ENCODE measurements at places on chromosomes 12 and 14.

DNA sequence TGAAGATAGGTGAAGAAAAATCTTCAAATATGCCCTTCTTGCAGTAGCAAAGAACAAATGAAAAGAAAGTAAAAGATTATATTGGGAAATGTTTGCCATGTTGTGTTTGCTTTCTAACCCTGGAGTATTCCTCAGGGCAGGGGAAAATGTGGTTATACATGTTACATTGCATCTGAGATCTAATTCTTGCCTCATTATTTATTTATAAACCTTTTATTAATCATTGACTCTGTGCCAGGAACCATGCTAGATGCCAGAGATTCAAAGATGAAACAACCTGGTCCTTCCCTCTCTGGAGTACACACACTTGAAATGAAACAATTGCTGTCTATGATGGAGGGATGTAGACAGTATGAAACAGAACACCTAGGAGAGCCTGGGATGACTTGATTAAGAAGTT lies 128.1 kb upstream of the HMGA2 start:
- no peak for DNase-seq

DNA sequence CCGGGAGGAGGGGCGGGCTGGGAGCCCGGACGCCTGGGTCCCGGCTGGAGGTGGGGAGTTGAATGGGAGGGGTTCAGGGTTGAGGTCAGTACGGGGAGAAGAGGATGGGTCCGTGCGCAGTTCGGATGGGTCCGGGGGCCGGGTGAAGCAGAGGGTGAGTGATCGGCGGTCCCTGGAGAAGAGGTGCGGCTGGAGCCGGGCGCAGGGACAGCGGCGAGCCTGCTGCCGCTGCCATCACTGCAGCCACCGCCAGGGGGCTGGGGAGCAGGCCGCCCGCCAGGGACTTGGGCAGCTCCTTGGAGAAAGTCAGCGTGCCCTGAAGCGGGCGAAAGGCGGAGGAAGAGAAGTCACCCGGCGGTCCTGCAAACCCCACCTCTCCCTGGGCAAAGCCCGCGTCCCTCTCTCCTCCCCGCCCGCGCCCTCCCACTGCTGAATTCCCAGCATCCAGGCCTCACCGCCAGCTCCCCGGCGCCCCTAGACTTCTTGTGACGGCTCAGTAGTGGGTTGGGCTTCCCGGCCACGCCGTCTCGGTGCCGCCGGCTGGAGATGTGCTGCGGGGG lies 6.0 kb upstream of the GPR84 start:
- DNase-seq: no peak

- no peak for DNase-seq
Observed at GRCh38 chr12:71846322-71846940, 6.9 kb downstream of the TBC1D15 start.

GRCh38 chr12:32196250-32197198 lies 89.9 kb downstream of the BICD1 start:
- no peak for DNase-seq

DNA sequence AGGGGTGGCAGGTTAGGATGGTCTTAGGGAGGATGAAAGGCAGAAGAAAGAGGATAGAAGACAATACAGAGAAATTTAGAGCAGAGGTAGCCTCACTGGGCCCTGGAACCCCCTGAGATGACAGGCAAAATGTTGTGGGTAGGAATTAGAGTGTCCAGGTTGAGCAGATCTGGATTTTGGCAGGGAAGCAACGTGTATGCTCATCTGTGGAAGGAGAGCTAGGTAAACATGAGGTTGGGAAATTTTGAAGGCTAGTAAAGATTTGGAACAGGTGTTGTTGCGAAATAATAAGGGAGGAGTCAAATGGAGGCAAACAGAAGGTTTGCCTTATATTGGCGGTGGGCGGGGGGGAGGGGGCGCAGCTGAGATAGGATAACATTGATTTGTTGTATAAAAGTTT lies 5.3 kb downstream of the HSD17B6 start:
- DNase-seq: no peak

DNA sequence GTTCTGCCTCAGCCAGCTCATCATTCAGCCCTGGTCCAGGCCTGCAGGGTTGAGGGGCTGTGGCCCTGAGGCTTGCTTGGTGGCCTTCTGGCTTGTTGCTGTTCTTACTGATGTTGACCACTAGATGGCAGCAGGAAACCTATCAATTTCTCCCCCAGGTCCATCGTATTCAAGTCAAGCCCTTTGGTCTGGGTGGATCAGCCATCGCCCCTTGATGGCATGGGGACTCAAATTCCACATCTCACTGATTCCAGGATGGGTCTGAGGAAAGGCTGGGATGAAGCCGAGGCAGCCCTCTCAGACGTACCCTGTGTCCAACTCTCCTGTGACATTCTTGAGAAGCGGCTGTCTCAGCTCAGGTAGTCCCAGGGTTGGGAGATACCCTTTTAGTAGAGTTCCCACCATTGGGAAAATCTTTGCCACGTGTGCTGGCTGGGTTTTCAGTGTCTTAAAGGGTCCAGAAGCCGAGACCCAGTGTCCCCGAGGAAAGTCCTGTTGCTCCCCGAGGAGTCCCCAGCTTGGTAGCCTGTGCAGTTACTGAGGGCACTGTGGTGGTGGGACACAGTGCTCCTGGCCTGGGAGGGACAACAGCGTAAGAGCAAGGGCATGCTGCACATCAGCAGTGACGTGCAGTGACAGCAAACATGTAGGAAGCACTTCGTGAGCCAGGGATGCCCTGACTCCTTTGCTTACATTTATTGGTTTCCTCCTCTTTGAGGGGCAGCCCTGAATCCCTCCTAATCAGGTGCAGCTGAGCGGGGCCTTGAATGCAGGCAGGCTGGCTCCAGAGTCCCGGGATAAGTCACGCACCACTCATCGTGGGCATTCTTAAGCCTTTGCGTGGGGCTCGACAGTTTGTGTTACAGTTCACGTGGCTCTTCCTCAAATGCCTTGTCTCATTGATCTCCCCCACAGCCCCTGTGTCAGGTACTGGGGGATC lies 58.6 kb downstream of the TSPAN9 start:
- no peak for DNase-seq

GRCh38 chr14:61203081-61203753 lies 77.9 kb downstream of the TMEM30B start:
- DNase-seq: no peak

- no peak for DNase-seq
Observed at GRCh38 chr14:100828031-100828769, 2.3 kb downstream of the MEG3 start.

DNA sequence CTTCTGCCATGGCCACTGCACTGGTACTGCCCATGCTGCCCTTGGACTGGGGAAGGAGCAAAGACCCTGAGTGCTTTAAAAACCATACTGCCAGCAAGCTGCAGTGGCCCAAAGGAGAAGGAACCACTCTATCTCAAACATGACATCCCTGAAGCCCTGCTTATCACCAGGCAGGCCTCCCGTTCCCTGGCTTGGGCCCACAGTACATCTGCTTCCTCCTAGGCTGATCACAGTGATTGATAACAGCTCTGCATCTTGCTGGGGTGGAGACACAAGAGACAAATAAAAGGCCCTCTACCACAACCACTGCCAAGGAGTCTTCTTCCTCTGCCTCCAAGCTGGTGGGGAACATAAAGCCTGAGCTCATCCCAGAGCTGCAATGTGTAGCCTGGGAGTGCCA lies 567.5 kb downstream of the TRHDE start:
- DNase-seq: no peak

DNA sequence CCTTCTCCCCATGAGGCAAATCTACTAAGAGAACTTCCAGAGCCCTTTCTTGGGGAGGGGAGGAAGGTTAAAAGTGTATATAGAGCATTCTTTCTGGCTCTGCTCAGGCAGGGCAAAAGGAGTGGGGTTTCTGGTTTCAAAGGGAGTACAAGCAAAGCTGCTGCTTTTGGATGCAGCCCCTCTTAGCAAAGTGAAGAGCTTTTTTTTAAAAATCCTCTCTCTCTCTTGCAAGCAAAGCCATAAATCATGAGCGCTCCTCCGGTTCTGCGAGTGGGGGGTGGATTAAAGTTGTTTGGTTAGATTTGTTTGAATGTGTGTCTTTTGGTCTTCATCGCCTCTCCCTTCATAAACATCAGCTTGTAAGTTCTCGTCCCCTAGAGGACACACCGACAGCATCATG lies 546.6 kb upstream of the TBX3 start:
- peak; percentile 33 for DNase-seq

GRCh38 chr12:94550964-94551363 lies 91.3 kb upstream of the CEP83 start:
- no peak for DNase-seq

DNA sequence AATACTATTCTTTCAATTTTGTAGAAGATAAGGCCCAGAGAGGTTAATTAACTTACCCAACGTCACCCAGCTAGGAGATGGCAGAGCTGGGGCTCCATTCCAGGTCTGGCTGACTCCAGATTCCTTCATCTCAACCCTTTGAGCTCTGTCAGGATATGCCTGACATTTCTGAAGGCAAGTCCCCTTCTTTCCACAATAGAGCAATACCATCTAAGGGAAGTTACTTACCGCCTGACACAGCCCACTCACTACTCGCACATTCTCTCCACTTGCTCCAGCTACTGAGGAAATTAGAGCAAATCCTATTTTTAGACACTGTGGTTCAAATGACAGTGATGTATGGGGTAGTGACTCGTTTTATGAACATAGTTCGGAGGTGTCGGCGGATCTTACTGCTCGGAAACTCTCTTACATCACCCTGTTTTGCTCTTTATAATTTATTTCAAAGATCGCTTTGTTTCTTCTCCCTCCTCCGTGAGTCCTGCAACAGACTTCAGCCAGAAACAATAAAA lies 2.0 kb upstream of the WSCD2 start:
- DNase-seq: no peak

GRCh38 chr12:110972866-110973265 lies 52.5 kb upstream of the MYL2 start:
- DNase-seq: no peak

DNA sequence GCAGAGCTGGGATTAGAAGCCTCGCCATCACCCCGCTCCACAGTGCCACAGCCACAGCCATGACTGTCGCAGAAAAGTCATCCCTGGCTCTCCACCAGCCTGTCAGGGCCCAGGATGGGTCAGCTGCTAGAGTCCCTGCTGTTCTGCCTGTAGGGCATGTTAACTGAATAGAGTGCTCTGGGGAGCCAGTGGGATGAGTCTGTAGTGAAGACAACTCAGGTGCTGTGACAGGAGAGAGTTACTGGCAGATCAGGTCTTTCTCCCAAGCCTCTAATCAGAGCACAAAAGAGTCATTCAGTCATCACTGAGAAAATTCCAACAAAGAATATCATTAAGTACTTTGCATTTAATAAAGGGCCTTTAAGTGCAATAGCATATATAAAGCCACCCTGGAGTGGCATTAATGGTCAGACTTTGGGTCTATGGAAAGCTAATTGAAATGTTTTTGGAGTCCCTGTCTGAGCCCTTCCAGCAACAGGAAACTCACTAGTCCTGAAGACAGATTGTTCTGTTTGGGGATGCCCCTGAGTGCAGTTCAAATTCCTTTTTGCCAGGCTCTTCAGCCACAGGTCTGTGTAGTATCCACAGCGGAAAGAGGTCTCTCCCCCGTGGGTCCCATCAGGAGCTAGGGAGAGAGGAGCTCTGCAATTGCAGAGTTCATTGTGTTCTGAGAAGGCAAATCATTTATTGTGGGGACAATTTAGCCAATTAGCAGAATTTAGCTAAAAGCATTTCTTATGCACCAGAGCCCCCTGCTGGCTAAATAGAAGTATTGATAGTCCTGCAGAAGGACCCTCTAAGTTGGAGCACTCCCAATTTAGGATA lies 45.2 kb upstream of the C14orf132 start:
- DNase-seq: peak; percentile 29

DNA sequence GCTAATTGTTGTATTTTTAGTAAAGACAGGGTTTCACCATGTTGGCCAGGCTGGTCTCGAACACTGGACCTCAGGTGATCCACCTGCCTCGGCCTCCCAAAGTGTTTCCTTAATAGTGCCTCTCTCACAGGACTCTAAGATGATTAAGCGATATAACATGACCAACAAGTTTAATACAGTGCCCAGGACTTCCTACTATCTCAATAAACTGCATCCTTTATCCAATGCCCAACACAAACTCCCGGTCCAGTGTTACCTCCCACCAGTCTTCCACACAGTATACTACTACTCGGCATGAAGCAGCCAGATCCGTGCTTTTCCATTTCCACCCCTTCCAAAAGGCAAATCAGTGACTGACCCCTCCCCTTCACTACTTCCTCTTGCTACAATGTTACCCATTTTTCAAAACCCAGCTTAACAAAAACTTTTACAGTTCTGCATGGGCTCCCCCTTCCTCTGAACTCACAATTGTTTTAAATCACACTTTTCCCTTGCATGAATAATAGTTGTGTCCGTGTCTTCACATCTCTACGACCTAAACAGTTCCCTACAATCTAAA lies 900 bp downstream of the NOP2 start:
- no peak for DNase-seq

DNA sequence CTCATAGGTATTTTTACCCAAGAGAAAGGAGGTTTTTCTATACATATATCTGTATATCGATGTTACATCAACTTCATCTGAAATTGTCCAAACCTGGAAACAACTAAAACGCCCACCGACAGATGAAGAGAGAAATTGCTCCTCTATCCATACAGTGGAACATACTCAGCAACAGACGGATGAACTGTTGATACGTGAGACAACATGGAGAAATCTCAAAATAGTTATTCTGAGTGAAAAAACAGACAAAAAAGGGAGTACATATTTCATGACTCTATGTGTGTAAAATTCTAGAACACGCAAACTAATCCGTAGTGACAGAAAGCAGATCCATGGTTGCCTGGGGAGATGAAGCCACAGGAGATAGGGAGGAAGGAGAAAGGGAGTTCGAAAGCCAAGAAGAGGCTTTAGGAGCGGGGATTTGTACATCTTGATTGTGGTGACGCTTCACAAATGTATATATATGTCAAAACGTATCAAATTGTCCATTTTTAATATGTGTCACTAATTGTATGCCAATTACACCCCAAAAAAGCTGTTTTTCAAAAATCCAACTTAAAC lies 37.6 kb upstream of the C14orf180 start:
- DNase-seq: no peak

- DNase-seq: no peak
Observed at GRCh38 chr12:68435816-68436215, 103.7 kb upstream of the MDM1 start.

GRCh38 chr14:76133103-76133502 lies 18.6 kb upstream of the GPATCH2L start:
- peak; percentile 49 for DNase-seq

DNA sequence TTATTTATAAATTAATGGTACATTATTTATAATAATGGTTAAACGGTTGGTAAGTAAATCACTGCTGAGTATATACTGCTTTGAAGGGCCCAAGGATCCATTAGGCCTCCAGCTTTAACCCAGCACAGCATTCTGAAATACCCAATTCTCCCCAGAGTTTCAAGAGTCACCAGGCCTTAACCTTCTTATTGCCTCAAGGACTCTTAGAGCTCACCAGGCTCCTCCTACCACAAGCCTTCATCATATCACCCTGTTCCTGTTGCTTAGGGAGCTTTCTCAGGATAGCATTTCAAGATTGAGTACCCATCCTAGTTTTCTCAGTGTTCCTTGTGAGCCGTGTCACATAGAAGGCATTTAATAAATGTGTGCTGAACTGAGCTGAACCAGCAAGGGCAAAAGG lies 242.5 kb downstream of the FBXL14 start:
- DNase-seq: no peak

- DNase-seq: no peak
Observed at GRCh38 chr12:32918890-32919801, 22.6 kb upstream of the PKP2 start.
